ENCODE measurements at places on chromosomes 4 and X.

DNA sequence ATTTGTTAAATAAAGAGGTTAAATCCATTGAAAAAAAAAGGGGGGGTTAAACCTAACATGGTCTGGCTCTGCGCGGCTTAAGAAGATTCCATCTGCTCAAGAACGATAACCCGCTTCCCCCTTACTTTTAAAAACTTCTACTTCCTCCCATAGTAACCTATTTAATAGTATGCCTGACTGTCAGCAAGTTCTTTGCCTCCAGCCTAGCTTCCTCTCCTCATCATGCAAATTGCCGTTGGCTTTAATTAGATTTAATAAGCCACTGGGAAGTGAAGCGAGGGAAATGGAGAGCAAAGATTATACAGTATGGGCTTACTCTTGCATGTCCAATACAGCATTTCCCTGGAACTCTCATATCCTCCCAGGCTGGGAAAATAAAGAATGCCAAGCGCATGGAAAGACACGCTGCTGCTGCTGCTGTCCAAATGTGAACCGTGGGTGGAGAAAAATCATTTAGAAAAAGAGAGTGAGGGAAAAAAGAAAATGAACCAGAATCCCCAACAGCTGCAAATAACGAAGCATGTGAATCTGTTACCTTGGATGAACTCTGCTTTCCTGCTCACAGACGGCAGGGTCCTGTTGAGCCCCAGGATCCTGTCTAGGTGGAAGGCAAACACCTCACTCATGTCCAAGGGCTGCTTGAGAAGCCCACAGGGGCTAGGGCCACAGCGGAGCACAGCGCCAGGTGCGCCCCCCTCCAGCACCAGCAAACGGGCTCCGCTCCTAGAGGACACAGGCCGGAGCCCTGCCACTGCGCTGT, 2.7 kb downstream of the GASK1B start:
- DNase-seq, result no peak

- DNase-seq, result no peak
Observed at GRCh38 chr4:149280806-149281205, 534.8 kb downstream of the IQCM start.

DNA sequence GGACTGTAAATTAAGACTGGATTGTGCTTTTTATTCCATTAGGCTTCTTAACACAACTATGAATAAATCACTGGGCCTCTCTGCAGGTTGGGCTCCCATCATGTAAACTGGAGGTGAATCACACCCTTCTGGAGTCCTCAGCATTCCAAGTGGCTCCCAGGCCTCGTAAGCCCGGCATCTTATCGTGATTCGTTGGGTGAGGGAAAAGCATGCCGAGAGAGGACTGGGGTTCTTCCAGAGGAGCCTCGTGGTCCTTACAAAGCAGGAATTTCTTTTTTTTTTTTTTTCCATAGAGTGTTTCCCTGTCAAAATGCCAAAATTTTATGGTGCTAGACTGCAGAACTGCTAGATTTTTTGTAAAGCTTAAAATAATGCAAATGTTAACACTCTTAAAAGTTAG, 20.0 kb downstream of the CLDN22 start:
- no peak for DNase-seq

GRCh38 chrX:39957816-39958566, 139.8 kb downstream of the BCOR start:
- no peak for DNase-seq

GRCh38 chr4:177033632-177034031, 240.9 kb upstream of the VEGFC start:
- no peak for DNase-seq

DNA sequence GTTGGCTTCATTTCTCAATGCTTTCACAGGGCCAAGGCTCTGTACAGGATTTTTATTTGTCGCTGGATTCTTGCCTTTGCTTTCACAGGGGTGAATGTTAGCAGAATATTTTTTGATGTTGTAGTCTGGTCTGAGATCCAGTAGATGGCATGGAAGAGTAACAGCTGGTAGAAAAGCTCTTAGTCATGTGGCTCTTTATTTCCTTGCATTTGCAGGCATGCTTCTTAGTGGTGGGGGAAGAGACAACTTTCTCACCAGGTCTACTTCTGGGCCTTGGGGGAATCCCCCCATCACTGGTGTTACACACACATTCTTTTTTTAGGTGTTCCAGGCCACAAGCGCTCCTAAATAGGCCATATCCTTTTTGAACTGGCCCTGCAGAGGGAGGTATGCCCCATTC, 58.2 kb upstream of the DKK2 start:
- DNase-seq, result no peak

GRCh38 chr4:35151816-35152572, 1092.3 kb downstream of the ARAP2 start:
- DNase-seq, result no peak
